Kidney epithelial cell (primary cell): ENCODE measurements at places on chromosomes 1 and 21.

GRCh38 chr1:14919289-14919688 lies 234.3 kb upstream of the TMEM51 start:
- no peak for DNase-seq

DNA sequence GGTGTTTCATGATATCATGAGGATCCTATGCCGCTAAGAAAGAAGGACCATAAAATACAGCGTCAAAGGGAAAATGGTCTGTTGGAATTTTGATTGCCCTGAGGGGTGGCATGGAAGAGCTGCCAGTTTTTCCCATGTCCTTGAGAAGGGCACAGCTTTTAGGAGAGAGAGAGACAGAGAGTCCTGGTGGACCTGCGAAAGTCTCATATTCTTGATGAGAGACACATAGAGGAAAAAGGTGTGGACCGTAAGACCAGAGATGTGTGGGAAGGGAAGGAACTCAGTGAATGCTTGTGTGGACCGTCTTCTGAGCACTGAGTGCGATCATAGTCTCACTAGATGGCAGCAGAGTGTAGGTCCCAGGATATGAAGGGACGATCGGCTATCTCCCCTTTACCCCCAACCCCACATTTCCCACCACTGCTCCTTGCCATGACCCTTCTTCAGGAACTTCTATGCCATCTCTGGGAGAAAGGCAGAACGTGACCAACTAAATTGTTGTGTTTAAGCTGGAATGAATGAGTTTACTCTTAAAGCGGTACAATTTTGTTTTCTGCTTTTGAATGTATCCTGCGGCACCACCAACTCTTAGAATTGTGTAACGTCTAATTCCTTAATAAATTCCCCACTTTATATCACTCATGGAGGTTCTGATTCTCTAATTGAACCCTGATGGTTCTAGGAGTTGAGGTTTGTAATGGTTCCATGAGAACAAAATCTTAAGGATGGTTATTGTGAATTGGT lies 117.7 kb downstream of the CTH start:
- no peak for DNase-seq

DNA sequence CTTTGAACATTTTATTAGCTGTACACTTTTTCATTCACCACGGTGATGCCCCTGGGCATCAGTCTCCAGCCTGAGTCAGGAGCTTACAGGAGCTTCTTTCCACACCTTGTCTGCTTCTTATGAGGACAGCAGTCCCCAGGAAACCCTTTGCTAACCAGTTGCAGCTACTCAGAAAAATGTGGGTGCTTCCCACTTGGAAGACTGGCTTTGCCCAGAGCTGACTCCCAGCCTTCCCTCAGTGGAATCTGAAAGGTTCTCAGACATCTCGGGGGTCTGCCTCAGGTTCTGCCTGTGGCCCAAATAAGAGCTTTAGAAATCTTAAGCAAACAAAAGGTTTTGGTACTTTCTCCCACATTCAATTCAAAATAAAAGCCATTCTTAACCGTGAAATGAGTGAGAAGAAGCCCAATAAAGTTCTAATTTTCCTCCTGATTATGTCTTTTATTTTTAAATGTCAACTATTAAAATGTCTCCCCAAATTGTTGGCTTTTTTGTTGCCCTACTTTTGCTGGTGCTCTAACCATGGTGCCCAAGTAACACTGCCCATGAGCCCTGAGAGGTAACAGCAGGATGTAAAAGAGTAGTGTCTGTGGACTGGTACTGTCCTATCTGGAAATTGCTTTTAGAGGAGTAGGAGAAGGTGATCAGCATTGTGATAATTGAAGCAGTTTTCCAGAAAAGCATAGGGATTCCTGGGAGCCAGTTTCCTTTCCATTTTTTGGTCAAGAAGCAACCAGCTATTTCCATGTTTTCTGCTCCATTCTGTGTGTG lies 5.6 kb downstream of the C1orf53 start:
- DNase-seq = no peak

GRCh38 chr1:153578490-153578889 lies 12.8 kb upstream of the S100A2 start:
- DNase-seq = no peak

GRCh38 chr1:107821340-107821739 lies 143.6 kb downstream of the VAV3 start:
- DNase-seq = no peak

DNA sequence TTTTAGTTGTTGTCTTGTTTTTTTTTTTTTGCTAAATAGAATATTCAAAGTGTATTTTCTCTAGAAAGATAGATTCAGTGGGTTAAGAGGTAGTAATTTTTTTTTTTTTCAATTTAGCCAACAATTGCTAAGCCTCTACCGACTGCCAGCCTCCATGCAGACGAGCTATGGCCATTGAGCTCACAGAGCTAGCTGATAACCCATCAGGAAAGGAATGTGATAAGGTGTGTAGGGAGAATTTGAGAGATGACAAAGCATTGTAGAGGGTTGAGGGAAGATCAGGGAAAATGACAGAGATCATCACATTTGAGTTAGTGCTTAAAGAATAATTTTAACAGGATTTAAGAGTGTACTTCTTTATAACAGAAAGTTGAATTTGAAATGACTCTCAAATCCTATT lies 30.6 kb downstream of the DNM3 start:
- no peak for DNase-seq

- no peak for DNase-seq
Measured at GRCh38 chr1:186104459-186104858, 270.6 kb downstream of the TPR start.

- DNase-seq = no peak
Measured at GRCh38 chr1:246274186-246274585, 232.9 kb downstream of the SMYD3 start.

- no peak for DNase-seq
Measured at GRCh38 chr21:39484711-39485276, 33.0 kb downstream of the SH3BGR start.

- DNase-seq = no peak
Measured at GRCh38 chr1:63836830-63837229, 63.0 kb downstream of the ROR1 start.

DNA sequence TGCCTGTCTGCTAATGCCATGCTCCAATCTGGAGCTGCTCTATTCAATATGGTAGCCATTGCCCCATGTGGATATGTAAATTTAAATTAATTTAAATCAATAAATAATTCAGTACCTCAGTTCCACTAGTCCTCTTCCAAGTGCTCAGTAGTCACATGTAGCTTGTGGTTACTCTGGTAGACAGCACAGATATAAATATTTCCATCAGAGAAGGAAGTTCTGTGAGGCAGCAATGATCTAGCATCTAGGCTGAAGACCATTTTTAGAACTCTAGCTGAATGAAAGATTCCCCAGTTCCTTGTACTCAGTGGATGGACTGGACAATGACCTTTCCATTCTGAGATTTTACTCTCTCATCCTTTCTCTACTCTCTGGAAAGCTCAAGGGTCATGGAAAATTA lies 25.8 kb upstream of the CAPZB start:
- DNase-seq = no peak

GRCh38 chr21:16073586-16073985 lies 343.8 kb downstream of the USP25 start:
- no peak for DNase-seq

DNA sequence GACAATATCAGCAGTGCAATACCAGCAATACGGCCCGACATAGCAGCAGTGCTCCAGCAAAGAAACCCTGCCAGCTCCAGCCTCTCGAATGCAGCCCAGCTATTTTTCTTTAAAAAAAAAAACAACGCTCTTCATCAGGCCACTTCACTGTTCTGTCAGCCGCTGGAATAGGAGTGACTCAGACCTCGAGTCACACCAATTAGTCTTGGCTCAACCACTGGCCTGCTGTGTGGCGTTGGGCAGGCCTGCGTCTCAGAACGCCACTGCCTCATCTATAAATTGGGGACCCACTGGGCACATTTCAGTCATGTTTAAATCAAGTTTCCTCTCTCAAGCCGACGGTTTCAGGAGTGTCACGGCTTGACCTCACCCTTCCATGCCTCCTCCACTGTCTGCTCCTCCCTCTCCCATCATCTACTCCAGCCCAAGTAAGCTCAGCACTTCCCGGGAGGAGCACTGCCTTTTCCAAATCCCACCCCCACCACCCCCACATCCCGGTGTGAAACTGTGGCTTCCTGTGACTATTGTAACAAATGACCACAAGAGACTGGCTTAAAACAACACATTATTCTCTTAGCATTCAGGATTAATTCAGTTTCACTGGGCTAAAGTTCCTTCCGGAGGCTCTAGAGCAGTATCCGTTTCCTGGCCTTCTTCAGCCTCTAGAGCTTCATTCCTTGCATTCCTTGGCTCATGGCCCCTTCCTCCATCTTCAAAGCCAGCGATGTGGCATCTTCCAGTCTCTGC lies 71.9 kb upstream of the EFHD2 start:
- DNase-seq = peak; percentile 54

DNA sequence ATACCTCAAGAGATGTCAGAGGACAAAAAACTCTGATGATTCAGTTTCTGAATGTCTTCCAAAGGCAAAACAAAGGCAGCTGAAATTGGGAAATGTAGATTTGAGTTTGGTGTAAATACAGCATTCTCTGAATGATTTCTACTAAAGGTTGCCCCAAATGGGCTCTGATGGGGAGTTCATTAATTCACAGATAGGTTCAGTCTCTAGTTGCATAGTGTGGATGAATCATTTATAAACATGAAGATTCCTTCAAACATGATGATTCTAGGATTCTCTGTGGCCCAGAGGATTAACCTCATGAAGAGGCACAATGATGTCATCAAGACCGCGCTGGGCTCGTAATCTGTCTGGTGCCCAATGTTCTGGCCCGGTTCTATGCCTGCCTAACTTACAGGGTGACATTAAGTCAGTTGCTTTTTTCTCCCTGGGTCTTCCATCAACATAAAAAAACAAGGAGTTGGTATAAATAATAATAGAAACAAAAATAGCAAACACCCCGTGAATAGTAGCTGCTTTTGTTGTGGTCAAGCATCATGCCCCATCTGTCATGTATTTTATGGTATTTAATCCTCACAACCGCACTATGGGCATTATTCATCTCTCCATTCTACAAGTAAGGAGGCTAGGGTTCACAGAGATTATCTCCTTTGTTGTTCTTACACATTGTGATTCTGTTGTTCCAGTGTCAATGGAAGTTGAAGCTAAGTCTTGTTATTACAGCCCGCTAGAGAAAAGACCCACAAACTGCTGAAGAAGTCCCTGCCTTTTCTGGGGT lies 509.6 kb upstream of the USP24 start:
- DNase-seq = no peak

DNA sequence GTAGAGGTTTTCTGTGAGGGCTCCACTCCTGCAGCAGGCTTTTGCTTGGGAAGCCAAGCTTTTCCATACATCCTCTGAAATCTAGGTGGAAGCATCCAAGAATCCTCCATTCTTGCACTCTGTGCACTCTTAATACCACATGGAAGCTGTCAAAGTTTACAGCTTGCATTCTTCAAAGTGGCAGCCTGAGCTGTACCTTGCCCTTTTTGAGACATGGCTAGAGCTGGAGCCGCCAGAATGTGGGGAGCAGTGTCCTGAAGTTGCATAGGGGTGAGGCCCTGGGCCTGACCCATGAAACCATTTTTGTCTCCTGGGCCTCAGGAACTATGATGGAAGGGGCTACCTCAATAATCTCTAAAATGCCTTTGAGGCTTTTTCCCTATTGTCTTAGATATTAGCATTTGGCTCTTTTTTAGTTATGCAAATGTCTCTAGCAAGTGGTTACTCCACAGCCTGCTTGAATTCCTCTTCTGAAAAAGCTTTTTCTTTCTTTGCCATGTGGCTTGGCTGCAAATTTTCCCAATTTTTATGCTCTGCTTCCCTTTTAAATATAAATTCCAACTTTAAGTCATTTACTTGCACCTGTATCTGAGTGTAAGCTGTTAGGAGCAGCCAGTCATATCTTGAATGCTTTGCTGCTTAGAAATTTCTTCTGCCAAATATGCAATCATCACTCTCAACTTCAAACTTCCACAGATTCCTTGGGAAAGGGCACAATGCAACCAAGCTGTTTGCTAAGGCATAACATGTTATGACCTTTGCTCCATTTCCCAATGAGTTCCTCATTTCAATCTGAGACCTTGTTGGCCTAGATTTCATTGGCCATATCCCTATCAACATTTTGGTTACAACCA lies 92.1 kb upstream of the ARTN start:
- DNase-seq = no peak

GRCh38 chr1:225881081-225881958 lies 860 bp downstream of the TMEM63A start:
- no peak for DNase-seq

GRCh38 chr1:215606564-215607168 lies 39.6 kb downstream of the KCTD3 start:
- DNase-seq = no peak

DNA sequence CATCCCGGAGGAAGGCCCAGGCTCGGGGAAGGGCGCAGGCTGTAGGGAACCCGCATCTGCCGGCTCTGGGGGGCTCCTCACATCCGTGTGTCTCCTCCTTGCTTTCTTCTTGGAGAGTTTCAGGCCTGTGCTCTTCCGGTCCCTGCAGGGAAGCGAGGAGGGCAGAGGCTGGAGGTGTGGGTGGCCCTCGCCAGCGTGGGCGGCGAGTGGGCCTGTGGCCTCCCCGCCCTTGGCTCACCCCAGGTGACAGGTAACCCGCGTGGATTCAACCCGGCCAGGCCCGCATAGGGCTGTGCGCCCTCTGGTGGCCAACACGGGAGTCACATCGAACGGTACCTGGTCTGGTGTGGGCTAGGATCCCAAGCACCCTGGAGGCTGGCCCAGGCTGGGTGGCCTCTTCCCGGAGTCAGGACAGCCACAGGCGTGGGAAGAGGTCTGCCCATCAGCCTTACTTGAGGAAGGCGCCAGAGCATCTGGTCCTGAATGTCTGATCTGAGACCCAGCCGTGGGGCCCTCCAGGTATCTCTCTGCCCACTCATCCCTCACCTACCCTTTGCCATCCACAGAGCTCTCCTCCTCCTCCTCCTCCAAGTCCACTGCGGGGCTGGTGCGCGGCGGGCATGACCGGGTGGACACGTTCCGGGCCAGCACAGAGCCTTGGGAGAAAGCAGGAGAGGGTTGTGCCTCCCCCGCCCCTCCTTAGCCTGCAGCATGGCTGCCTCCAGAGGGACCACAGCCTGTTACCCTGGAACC lies 9.6 kb upstream of the TNFRSF25 start:
- DNase-seq = no peak

DNA sequence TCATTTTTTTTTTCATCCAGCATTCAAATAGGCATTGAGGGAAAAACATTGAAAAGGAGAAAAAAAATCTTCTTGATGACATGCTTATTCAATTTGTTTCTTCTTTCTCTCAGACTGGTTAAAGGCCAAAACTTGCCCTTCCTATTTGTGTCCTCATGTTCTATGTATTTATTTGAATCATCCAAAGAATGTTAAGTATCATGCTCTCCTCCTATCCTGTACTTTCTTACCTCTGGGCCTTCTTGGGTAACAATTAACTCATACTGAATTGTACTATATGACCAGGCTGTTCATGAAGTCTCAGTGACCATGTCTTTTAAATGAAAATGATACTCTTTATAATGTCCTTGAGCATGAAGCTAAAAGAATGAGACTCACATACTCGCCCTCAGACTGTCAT lies 36.5 kb upstream of the DENND1B start:
- DNase-seq = no peak

GRCh38 chr1:98417820-98418219 lies 243.7 kb upstream of the SNX7 start:
- DNase-seq = no peak

GRCh38 chr1:59146651-59147358 lies 150.1 kb upstream of the FGGY start:
- DNase-seq = no peak
